ENCODE measurements at places on chromosomes 1 and 21.

- peak; percentile 0 for DNase-seq
Measured at GRCh38 chr1:80023358-80023757, 1016.8 kb upstream of the ADGRL4 start.

GRCh38 chr1:54547601-54548388, at the start of gene ACOT11:
ACOT11 (plus strand) TSS chr1:54548228; CDS start chr1:54548310, 82 bp downstream.
- DNase-seq, result no peak

DNA sequence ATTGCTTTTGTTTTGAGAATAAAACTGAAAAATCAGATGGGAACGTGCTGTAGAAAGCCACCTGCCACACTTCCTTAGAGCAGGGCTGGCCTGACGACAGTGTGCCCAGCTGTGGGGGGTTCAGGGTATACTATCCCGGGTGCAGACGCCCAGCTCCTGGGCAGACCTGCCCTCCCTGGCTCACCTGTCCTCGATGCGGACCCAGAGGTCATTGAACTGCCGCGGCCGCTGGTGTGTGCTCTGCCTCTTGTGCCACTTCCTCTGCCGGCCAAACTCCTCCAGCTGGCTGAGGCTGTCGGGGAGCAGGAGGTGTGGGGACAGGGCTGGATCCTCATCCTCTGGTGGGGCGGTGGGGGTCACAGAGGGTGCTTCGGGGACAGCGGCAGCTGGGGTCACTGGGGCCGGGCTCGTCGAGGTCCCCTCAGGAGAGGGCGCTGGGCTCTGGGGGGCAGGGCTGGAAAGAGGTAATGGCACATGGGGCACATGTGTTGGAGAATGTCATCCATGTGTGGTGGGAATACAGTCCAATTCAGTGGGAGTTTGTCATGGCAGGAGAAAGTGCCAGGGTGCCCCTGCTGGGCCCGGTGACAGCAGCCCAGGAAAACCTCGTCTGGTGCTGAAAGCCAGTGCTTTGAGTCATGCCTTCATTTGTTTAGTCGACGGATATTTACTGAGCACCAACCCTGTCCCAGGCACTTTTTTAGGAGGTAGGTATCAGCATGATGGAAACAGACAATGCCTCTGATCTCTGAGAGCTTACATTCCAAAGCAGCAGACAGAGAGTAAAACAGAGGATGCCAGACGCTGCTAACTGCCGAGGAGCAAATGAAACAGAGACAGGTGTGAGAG, 222.0 kb downstream of the TRABD2B start:
- no peak for DNase-seq

DNA sequence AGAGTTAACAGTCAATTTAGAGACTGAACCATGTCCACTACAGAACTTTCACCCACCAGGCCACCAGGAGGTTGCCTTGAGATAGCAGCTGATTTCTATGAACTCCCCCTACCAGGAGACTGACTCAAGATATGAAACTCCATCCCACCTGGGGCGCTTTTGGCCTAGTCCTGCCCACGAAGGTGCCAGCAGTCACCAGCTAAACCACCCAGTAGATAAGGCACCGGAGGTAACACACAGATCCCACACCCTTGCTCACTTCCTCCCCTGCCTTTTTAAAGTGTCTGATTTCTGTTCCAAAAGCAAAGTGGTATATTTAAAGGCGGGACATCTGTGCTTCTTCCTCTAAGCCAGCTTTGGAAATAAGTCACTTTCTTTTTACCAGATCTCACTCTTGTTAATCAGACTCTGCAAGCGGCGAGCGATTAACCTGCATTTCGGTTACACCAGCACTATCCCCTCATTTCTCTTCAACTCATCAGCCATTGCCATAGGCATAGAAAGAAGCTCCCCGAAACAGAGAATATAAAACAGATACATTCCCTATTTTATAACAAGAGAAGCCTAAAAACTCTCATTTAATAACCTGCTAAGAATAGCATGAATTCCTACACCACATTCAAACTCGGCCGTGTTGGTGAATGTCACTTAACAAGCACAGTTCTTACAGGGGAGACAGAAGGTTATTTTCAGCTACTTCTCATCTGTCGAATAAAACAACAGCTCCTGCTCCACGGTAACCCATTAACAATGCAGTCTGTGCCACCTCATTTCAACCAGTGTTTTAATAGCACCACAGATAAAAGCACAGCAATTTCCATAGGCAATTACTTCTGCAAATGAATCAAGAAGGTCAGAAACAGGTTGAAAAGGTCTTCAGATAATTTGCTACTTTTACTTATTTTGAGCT, 318.1 kb downstream of the KCNH1 start:
- no peak for DNase-seq

- no peak for DNase-seq
Measured at GRCh38 chr1:106022312-106022902, 1034.1 kb upstream of the PRMT6 start.

DNA sequence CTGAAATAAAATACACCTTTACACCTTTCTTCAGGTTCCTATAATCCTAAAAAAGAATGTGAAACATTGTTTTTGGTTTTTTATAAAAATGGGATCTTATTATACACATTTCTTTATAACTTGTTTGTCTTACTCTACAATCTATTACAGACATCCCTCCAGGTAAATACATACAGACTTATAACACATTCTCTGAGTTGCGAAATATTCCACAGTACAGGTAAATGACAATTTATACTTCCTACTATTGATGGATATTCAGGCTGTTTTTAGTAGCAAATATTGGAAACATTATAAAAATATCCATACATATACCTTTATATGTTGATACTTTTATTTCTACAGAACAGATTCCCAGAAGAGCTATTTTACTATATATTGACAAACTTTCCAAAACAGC, 20.3 kb downstream of the PIK3R3 start:
- no peak for DNase-seq

DNA sequence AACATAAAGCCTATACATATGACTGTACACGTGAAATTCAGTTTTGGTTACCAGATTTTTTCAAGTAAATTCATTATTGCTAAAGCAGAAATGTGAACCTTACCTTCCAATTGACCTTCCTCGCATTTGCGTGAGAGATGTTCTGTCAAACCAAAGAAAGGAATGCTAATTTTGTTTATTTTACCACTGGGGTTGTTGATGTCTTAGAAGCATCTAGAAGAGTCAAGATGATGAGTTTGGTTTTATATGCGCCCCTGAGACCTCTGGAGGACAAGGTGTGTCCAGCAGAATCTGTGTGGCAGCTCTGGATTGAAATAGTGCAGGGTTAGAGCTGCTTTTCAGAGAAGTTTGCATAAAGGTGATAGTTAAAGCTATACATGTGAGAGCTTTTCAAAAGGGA, 48.4 kb downstream of the ZBTB40 start:
- DNase-seq, result no peak
